ENCODE measurements at places on chromosomes 11 and 22.

- no peak for DNase-seq
These were observed 47.0 kb downstream of the CARD18 start for GRCh38 chr11:105092256-105093239.

DNA sequence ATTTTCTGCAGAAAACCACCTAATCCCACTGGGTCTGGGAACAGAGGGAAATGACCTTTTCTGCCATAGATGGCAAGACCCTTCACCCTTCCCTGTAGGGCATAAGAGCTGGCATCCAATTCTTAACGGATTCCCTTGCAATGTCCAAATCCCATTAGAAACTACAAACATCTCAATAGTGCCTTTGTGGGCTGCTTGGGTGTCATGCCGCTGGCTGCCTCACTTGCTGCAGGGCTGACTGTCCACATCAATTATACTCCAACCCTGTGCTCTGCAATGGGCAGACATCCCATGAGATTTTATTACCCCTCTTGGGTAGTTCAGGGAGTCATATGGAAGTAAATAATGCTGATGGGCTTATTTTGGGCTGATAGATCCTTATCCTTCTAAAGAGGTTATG lies 7.3 kb downstream of the GRAP2 start:
- no peak for DNase-seq

DNA sequence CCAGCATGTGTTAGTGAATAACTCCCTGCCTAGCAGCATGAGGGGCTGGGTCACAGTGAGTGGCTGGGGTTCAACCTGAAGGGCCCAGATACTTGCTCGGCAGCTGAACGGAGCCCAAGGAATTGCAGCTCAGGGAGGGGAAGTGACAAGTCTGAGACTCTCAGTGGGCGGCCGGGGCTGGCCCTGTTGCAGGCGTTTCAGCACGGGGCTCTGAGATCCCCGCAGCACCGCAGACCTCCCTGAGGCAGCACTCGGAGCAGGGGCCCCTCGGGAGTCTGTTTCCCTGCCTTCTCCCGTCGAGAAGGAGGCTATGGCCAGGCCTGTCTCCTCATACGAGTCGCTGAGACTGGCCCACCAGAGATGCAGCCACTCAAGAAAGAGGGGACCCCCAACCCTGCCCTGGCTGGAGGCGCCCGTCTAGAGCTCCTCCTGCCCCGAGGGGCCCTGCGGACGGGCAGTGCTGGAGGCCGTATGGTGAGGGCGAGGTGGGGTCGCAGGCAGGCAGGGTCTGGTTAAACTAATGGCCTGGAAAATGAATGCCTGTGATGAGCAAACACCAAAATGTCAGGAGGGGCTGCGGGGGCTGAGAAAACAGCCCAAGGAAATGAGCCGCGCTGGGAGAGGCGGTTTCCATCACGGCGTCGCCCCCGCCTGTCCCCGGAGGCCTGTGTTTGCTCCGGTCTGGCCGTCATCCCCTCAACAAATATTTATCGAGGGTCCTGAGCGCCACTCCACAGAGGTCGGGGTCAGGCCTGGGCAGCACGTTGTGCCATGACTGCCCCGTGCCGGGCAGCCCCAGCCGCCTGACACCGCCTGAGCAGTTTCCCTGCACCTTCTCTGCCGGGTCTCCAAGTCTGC lies 9.3 kb downstream of the TSSC4 start:
- DNase-seq: no peak

- no peak for DNase-seq
These were observed 31.5 kb downstream of the PARVG start for GRCh38 chr22:44211946-44212930.

GRCh38 chr11:86245369-86246292 lies 1.1 kb downstream of the EED start:
- no peak for DNase-seq

DNA sequence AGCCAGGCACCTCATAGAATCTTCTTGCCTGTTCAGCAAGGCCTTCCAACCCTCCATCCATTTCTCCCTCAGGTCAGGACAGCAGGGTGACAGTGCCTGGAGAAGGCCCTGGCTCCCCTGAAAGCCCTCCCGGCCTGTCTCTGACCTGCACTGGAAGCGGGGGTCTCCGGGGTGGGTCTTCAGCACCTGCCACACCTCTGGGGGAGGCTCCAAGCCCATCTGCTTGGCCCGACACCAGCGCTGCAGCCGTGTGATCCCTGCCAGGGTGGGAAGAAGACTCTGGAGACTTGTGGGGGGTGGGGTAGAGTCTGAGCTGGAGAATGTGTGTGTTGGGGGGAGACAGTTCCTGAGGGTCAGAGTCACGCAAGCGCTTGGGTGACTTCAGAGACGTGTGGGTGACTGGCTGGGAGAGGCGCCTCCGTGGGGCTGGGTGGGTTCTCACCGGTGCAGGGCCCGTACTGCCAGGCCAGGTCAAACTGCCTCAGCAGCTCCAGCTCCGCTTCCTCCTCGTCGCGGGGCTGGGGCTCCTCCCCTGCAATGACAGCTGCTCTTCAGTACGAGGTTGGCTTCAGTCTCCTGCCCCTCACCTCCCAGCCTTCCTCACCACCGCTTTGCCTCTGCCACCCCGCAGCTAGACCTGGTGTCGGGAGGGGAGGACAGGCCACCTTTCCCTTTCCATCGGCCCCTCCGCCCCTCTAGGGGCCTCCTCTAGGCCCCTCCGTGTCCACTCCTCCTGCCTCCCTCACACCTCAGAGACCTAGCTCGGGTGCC lies 615 bp downstream of the POLD4 start:
- DNase-seq: no peak

DNA sequence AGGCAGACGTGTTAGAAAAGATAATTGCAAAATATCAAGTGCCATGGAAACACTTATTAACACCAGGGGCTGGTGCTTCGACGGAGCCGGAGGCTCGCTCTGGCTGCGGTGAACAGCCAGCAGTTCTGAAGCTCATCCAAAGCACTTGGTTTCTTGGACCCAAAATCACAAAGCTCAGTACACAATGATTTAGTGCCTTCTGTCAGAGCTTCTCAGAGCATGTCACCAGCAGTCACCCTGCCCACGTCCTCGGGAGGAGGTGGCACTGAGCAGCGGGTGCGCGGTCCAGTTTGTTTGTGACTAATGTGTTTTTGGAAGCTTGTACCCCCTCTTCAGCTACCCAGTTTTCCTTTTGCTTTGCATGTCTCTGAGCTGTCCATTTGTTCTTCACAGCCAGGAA lies 58.7 kb upstream of the KIRREL3 start:
- no peak for DNase-seq

DNA sequence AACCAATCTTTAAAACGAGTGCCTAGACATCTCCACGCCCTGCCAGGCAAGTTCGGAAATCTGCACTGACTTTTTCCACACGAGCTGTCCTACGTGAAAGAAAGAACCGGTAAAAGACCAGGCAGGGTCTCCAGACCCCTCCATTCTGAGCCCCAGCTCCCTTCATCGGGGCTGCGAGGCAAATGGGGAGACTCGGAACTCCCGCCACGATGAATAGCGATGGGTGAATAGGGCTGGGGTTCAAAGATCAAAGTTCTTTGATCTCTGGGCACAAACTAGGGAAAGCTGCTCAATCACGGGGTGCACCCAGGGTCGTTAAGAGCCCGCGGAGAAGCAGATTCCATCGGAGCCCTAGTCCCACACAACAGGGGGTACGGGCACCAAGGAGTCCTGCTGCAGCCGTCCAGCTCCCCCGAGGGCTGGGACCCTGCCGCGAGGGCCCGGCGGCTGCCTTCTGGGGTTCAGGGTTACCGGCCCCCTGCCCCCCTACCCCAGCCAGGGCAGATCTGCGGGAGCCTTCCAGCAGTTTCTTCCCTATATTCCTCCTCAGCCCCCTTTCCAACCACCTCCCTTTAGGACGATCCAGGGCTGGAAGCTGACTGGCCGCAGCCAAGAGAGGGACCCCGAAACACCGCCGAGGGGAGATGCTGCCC lies 1.1 kb downstream of the LRP4 start:
- no peak for DNase-seq

All from activated CD8-positive, alpha-beta memory T cell treated with anti-CD3 and anti-CD28 coated beads for 4 hours (primary cell).